ENCODE measurements at places on chromosomes 7 and 10. TPM values are rescaled to one million over a fixed set of nuclear protein-coding genes. Genes with fewer than 3 reads are reported as not detected.

- no peak overlapping the region for H3K4me3 ChIP-seq
- no peaks in the 10 kb centered on the region for H3K4me1 ChIP-seq
- DNase-seq = no peak
- H3K27ac ChIP-seq = no peak overlapping the region
- H3K27me3 ChIP-seq = peaks cover 27% of the 10 kb centered on the region
These were observed 130.9 kb downstream of the KCNMA1 start for GRCh38 chr10:77506517-77507200.

- H3K27ac ChIP-seq = no peak overlapping the region
- H3K4me3 ChIP-seq = no peak overlapping the region
- H3K4me1 ChIP-seq = peaks cover 4% of the 10 kb centered on the region
- no peaks in the 10 kb centered on the region for H3K27me3 ChIP-seq
These were observed 168.0 kb downstream of the DKK1 start for GRCh38 chr10:52481986-52482555.

DNA sequence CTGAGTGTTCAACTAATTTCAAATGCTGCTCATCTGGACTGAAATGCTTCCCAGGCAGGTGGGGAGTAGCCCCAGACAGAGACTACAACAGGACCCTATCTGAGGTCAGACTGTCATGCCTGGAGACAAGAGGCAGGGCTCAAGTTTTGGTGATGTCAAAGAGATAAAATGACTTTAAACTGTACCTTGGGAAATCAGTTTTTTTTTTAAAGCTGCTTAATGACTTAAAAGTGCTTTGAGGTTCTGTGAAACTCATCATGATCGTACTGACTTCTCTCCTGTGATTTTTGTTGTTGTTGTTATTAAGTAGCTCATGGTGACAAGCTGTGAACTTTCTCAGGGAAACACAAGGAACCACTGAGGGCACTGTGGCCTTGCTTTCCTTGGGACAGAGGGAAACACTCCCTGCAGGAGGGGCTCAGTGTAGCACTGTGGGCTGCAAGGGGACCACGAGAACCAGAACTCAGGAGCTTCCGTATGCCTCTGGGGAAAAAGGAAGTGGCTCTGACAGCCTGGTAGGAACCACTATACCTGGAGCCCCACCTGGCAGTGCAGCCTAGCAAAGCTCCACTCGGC, 9.5 kb downstream of the HIPK2 start:
- H3K4me1 ChIP-seq = peaks cover 78% of the 10 kb centered on the region
- no peak for DNase-seq
- H3K27ac ChIP-seq = peak overlapping the region; percentile 95
- H3K27me3 ChIP-seq = no peaks in the 10 kb centered on the region
- H3K36me3 ChIP-seq = peaks cover 22% of the 10 kb centered on the region

The CTNNA3 gene
- not detected for total RNA-seq

- no peaks in the 10 kb centered on the region for H3K36me3 ChIP-seq
- DNase-seq = no peak
- H3K4me1 ChIP-seq = peaks cover 4% of the 10 kb centered on the region
- H3K27me3 ChIP-seq = peaks cover 2% of the 10 kb centered on the region
These were observed 87.6 kb upstream of the MACROH2A2 start for GRCh38 chr10:69965086-69965485.

DNA sequence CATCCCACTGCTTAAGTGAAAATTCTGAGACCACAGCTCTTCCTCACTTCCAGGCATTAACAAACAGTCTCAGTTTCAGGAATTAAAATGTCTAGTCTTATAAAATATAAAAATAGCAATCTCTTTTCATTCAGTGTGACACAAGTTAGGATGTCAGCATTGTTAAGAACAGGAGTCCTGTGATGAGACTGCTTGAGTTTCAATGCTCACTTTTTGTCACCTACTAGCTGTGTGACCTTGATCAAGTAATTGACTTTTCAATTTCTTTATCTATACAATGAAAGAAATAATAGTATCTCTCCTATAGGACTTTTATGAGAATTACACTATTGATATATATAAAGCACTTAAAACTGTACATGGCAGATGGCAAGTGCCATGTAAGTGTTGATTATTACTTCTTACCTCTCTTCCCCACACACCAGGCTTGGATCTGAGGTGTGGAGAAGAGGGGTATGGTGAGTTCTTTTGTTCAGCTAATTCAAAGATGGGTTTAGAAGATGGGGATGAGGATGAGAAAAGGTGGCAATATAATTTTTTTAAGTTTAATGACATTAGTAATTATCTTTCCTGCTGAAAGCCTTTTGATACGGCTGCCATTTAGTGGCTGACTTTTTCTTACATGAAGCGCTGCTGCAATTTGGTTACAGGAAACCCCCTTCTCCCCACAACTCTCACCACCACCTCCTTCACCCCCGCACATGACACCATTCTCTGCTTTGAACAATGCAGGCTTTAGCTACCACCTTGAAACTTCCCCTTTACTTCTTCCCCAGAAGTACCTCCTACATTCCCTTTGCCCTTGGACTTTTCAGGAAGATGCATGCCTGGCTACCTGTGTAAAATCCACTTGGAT, 20.8 kb upstream of the HYAL4 start:
- H3K36me3 ChIP-seq = no peaks in the 10 kb centered on the region
- peaks cover 6% of the 10 kb centered on the region for H3K4me1 ChIP-seq
- no peak overlapping the region for H3K27ac ChIP-seq
- no peak for DNase-seq

GRCh38 chr10:83122336-83122735, 1017.0 kb upstream of the GHITM start:
- H3K4me1 ChIP-seq = no peaks in the 10 kb centered on the region
- no peak overlapping the region for H3K4me3 ChIP-seq
- no peaks in the 10 kb centered on the region for H3K27me3 ChIP-seq
- DNase-seq = no peak
- peaks cover 7% of the 10 kb centered on the region for H3K36me3 ChIP-seq

- DNase-seq = no peak
- peaks cover 5% of the 10 kb centered on the region for H3K4me1 ChIP-seq
- no peak overlapping the region for H3K27ac ChIP-seq
- no peaks in the 10 kb centered on the region for H3K36me3 ChIP-seq
- H3K27me3 ChIP-seq = peaks cover 6% of the 10 kb centered on the region
These were observed 27.2 kb upstream of the ZNF273 start for GRCh38 chr7:64875658-64876406.

DNA sequence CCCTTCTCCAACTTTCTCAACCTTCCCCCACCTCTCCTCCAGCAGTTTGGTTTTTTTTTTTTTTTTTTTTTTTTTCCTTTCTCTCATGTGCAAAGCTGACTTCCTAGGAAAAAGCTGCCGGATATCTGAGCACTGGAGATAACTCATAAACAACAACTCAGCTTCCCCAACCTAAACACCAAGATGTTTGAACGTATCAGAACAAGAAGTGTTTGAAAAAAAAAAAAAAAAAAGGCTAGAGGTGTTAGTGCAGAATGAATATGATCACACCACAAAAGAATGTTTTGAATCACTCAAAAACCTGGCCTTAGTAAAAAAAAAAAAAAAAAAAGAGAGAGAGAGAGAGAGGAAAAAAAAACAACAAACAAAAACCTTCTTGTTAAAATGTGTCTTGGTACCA, 11.2 kb downstream of the GATA3 start:
- H3K36me3 ChIP-seq = peaks cover 48% of the 10 kb centered on the region
- H3K27ac ChIP-seq = peak overlapping the region; percentile 81
- peaks cover 65% of the 10 kb centered on the region for H3K4me1 ChIP-seq
- DNase-seq = no peak
- peak overlapping the region; percentile 69 for H3K4me3 ChIP-seq

The SCIN gene
- total RNA-seq = not detected

The ENO4 gene
- total RNA-seq = not detected

DNA sequence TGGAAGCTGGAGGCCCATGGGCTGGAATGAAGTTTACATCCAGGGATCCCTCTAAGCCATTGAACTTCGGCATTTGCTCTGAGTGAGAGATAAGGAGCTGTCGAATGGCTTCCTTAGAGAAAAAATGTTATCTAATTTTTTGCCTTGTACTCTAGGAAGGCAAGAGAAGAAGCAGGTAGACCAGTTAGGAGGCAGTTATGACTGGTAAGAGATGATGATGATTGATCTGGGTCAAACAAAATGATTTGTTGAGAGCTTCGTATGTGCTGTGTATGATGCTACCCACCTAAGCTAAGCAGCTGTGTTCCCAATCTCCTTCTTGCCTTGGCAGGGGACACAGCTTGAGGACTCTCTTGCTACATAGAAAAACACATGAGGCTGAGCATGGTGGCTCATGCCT, 370.2 kb downstream of the LRMDA start:
- peaks cover 11% of the 10 kb centered on the region for H3K27me3 ChIP-seq
- H3K36me3 ChIP-seq = no peaks in the 10 kb centered on the region
- no peak for DNase-seq

DNA sequence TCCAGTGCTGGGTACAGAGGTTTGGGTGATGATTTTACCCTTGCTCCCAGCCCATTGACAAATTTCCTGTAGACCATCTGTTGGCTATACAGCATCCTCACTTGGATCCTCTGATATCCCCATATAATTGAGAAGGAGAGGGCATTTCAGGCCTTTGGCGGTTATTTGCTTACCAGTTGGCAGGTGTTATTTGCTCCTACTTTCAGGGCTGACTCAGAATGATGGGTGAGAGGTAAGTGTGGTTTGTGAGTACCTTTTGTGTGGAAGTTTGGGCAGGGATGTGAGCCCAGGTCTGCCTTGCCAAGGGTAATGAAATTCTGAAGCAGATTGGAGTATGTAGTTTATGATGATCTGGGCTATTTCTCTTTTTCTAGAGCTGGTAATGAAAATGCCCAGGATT, 93.6 kb downstream of the LRMDA start:
- H3K36me3 ChIP-seq = no peaks in the 10 kb centered on the region
- no peak overlapping the region for H3K27ac ChIP-seq
- no peak for DNase-seq

GRCh38 chr7:100130608-100131453, 4.1 kb downstream of the MBLAC1 start:
- peaks cover 20% of the 10 kb centered on the region for H3K4me1 ChIP-seq
- peak; percentile 84 for DNase-seq
- no peak overlapping the region for H3K27ac ChIP-seq
- peaks cover 3% of the 10 kb centered on the region for H3K27me3 ChIP-seq

GRCh38 chr7:111531993-111532392, 30.3 kb downstream of the IMMP2L start:
- H3K4me3 ChIP-seq = no peak overlapping the region
- H3K36me3 ChIP-seq = no peaks in the 10 kb centered on the region
- no peak overlapping the region for H3K27ac ChIP-seq
- peaks cover 14% of the 10 kb centered on the region for H3K27me3 ChIP-seq

DNA sequence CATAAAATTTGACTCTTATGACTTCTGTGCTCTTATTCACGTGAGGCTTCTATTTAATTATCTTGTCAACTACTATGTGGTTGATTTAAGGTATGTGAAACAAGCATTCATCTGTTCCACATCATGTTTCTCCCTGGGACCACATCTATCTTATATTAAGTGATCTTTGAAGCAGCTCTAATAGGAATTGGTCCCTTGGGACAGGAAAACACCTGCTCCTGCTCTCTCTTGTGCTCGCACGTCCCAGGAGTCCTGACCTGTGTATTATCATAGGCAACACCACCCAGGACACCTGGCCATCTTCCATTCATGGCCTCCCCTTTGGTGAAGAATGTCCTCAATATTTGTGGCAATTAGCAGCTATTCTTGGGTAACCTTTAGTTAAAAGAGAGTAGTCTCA, 269.2 kb downstream of the NRG3 start:
- no peaks in the 10 kb centered on the region for H3K27me3 ChIP-seq
- peaks cover 4% of the 10 kb centered on the region for H3K36me3 ChIP-seq
- H3K4me1 ChIP-seq = no peaks in the 10 kb centered on the region

DNA sequence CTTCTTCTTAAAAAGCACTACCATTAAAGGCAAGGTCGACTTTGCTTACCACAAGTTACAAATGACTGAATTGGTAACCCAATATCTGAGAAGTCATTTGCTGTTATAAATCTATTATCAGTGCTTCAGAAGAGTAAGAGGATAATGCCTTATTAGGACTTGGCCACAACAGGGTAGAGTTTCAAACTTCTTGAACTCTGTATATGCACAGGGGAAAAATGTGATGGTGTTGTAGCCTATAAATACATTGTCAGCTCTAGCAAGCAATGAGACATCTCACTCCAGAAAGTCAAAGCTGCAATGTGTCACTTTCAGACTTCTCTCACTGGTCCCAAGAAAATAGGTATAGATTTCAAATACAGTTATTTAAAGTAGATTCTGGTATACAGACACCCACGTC, 9.3 kb downstream of the TFEC start:
- no peaks in the 10 kb centered on the region for H3K27me3 ChIP-seq
- no peak for DNase-seq
- H3K36me3 ChIP-seq = no peaks in the 10 kb centered on the region
- H3K27ac ChIP-seq = no peak overlapping the region
- H3K4me3 ChIP-seq = no peak overlapping the region

DNA sequence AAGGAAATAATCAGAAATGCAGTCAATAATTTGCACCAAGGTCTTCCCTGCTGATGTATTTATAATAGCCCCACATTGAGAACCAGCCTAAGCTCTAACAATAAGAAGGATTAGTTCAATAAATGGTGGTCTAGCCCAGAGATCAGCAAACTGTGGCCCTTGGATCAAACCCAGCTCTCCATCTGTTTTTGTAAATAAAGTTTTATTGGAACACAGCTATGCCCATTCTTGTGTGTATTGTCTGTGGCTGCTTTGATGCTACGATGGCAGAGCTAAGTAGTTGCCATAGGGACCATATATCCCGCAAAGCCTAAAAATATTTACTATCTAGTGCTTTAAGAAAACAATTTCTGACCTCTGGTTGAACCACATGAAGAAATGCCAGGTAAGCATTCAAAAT, 154.9 kb downstream of the EMX2 start:
- H3K27ac ChIP-seq = no peak overlapping the region
- no peaks in the 10 kb centered on the region for H3K36me3 ChIP-seq
- no peak for DNase-seq
- H3K4me1 ChIP-seq = no peaks in the 10 kb centered on the region

- no peaks in the 10 kb centered on the region for H3K36me3 ChIP-seq
- peaks cover 11% of the 10 kb centered on the region for H3K4me1 ChIP-seq
- no peak overlapping the region for H3K27ac ChIP-seq
- DNase-seq = no peak
- H3K27me3 ChIP-seq = peaks cover 42% of the 10 kb centered on the region
- H3K4me3 ChIP-seq = peak overlapping the region; percentile 71
These were observed 537 bp downstream of the SH3PXD2A start for GRCh38 chr10:103854686-103855391.

The SPDYE8 gene
- not detected for total RNA-seq

DNA sequence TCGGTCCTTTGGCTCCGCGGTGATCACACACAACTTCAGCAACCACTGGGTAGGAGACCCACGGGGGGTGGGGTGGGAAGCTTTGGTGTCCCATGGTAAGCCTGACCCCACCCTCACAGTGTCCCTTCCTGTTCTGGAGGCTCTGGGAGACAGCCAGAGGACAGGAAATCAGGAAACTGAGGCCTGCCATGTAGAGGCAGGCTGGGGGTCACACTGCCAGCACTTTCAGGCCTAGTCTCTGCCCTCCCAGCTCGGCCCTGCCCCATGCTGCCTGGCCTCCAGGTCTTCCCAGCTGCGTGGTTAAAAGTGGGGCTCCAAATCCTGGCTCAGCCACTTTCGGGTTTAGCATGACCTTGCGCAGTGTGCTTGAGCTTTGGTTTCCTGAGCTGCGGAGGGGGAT, 10.9 kb downstream of the AQP1 start:
- no peak overlapping the region for H3K4me3 ChIP-seq
- H3K36me3 ChIP-seq = no peaks in the 10 kb centered on the region
- no peak overlapping the region for H3K27ac ChIP-seq
- no peaks in the 10 kb centered on the region for H3K4me1 ChIP-seq
